ENCODE measurements at places on chromosomes 6 and 20.
A peak's percentile ranks its signal among the peaks of the same experiment; 100 is the strongest.

- no peak for DNase-seq
Measured at GRCh38 chr6:44116641-44117382, 10.4 kb downstream of the MRPL14 start.

- peak; percentile 6 for DNase-seq
Measured at GRCh38 chr6:5175635-5176034, 85.1 kb downstream of the LYRM4 start.

GRCh38 chr6:149904661-149905370 is 6.9 kb upstream of the RAET1E start:
- no peak for DNase-seq

- DNase-seq, result no peak
Measured at GRCh38 chr6:116369964-116370759, 585 bp upstream of the DSE start.

- no peak for DNase-seq
Measured at GRCh38 chr6:73739096-73739495, 43.1 kb downstream of the CD109 start.

GRCh38 chr20:61030130-61030529 is 221.9 kb upstream of the CDH4 start:
- DNase-seq, result no peak

DNA sequence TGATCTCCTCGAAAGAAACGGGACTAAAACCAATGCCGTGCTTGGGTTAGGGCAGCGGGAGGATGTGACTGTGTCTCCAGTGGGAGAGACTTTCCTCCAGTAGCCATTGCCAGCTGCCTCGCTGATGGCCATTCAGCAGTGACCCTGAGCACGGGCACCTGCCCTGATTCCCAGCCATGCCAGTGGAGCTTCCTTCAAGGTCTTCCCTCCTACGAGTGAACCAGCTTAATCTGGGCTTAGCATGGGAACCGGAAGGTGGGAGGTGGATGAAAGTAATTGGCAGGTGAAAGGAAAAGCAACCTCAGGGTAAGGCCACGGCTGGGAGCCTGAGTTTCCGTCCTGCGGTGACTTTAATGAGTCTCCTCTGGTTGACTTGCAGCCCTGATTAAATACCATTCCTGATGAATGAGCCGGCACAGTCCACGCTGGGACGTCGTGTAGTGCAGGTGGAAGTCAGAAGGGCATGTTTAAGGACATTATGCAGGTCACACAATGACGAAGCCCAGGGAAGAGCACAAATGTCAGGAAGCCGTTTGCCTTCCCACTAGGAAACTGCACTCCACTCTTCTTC is 813.5 kb downstream of the QKI start:
- DNase-seq, result no peak

DNA sequence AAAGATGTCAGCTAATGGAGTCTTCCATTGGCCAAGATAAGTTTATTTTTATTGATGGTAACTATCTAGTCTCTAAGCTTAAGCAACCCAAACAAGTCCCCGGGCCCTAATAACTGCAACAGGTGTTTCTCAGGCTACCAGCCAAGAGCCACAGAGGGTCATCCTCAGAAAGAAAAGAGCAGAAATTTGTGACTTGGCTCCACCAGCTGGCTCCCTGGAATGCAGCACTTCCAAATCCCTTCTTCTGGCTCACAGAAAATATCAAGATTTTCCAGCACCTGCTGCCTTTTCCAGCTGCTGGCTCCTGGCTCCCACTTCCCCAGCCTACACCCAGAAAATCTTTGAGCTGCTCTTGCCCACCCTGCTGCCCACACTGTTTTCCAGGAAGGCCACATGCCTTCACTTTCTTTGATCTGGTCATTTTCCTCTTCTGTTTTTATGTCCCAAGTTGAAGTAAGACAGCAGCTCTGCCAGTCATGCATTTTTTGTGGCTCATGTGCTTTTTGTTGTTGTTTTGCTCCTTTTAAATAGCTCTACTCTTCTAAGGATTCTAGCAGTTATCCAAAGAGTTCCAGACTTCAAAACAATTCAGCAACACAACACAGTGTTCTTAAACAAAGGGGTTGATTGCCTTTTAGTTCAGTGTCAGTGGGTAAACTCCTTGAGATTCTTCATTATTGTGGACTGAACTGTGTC is 151.0 kb upstream of the SMLR1 start:
- DNase-seq, result no peak

GRCh38 chr6:69719602-69720193 is 77.1 kb downstream of the LMBRD1 start:
- no peak for DNase-seq

- no peak for DNase-seq
Measured at GRCh38 chr6:132819405-132820161, 5.2 kb downstream of the RPS12 start.

DNA sequence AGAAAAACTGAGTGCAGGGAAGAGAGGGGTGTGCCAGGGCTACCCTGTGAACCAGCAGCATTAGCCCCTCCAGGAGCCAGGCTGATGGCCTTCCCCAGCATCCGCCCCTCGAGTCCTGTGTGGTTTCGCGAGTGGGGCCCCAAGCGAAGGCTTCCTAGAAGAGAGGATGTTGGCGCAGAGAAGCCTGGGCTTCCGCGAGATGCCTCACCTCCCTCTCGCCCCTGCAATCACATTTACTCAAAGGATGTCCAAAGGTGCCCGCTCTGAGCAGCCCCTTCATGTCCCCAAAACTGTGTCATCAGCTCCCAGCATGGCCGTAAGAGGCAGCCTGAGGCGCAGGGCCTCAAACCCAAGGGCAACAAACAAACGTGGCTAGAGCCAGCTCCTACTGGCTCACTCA is 111.7 kb downstream of the PREX1 start:
- peak; percentile 72 for DNase-seq

DNA sequence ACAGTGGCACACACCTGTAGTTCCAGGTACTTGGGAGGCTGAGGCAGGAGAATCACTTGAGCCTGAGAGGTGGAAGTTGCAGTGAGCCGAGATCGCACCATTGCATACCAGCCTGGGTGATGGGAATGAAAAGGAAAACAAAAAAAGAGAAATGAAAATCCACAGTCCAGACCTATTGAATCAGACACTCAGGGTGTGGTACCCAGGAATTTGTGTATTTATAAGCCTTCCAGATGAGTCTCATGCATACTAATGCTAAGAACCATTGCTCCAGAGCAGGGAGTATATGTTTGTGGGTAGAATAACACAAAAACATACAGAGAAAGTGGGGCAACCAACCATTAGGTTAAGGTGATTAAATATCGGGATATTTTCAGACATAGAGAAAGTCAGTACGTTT is 36.1 kb upstream of the PLCB4 start:
- DNase-seq, result no peak

GRCh38 chr20:38083338-38084048 is 49.9 kb downstream of the RPRD1B start:
- DNase-seq, result no peak

- DNase-seq, result no peak
Measured at GRCh38 chr6:41970436-41970846, 28.8 kb upstream of the CCND3 start.

DNA sequence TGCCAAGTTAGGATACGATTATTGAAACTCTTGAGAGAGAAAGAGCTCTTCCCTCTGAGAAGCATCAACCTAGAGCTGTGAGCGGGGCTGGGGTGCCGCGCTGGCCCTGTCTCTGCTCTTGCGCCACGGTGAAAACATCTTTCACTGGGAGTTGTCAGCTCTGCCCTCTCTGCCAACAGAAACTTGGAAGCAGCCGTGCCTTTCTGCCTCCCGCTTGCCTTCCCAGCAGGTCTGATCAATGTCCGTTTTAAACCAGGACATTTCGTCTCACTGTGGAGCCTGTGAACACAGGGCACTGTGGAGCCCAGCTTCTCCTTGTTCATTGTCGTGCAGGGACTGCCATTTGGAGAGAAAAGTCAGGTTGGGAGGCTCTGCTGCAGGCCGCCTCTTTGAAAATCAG is 249.2 kb upstream of the PMEPA1 start:
- no peak for DNase-seq

GRCh38 chr6:96522465-96523009 is 931 bp downstream of the UFL1 start:
- peak; percentile 5 for DNase-seq

DNA sequence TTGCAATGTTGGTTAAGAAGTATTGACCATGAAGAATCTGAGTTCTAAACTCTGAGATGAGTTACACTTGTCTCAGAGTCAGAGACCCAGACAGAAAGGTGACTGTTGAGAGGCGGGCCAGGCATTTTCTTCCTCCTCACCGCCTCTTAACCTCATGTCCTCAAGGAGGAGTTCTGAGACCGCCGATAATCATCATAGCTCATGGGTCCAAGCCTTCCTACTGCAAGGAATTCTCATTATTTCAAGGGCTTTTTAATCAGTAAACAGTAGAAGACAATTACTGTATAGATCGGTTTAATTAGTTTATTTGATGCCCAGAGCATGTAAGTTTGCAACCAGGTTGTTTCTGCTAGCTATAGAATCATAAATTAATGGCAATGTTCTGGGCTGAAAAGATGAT is 382.4 kb upstream of the MMS22L start:
- no peak for DNase-seq

- DNase-seq, result no peak
Measured at GRCh38 chr20:53930651-53931504, 139.5 kb downstream of the BCAS1 start.

GRCh38 chr6:34484899-34485298 is 19.0 kb downstream of the PACSIN1 start:
- peak; percentile 83 for DNase-seq

- DNase-seq, result no peak
Measured at GRCh38 chr20:61804752-61805295, 260.9 kb downstream of the TAF4 start.

- DNase-seq, result no peak
Measured at GRCh38 chr6:154593122-154593521, 82.6 kb upstream of the CNKSR3 start.

GRCh38 chr20:63739130-63740069 is at the start of gene SLC2A4RG:
SLC2A4RG (plus strand) TSS chr20:63739776; CDS start chr20:63739913, 137 bp downstream.
- peak; percentile 59 for DNase-seq

DNA sequence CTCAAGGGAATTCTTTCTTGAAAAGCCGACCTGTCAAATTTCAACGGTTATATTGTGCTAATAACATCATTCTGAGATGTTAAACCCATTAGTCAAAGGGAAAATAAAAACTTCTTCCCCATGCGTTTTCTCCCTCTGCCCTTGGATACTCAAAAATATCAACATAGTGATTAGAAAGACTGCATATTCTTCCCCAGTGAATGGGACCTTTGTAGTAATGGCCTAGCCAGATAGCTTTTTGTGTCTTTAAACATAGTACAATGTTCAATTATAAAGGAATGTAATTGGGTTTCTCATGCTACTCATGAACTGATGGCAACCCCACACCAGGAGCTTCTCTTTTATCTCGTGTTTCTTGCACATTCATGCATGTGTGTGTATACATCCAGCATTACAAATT is 69.4 kb downstream of the PHACTR1 start:
- no peak for DNase-seq

- DNase-seq, result no peak
Measured at GRCh38 chr6:133895573-133896343, 6.8 kb downstream of the TCF21 start.

DNA sequence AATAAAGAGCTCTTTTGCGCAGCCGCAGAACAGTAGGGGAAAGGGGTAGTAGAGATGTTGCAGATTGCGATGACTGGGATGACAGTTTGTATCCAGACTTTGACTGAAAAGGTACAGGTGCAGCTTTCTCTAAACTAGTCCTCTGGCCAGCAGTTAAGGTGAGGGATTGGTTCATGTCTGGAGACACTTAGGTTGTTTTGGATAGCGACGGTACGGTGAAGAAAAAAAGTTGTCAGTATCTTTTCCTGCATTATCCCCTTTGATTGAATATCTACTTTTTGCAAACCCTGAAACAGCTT is 537 bp downstream of the PRR3 start:
- no peak for DNase-seq

- no peak for DNase-seq
Measured at GRCh38 chr20:63055575-63056235, 48.9 kb upstream of the BHLHE23 start.

- peak; percentile 33 for DNase-seq
Measured at GRCh38 chr20:57433657-57434389, 42.6 kb downstream of the RBM38 start.

GRCh38 chr20:59992526-59993084 is 34.4 kb downstream of the CDH26 start:
- DNase-seq, result no peak

GRCh38 chr6:67759001-67759400 is 876.1 kb upstream of the ADGRB3 start:
- no peak for DNase-seq

GRCh38 chr6:34284563-34285447 is 36.0 kb upstream of the SMIM29 start:
- DNase-seq, result no peak

- no peak for DNase-seq
Measured at GRCh38 chr6:147867433-147868226, 359.1 kb downstream of the SAMD5 start.

GRCh38 chr20:62982124-62983075 is 24.4 kb downstream of the BHLHE23 start:
- no peak for DNase-seq

- no peak for DNase-seq
Measured at GRCh38 chr6:146913842-146914488, 290.3 kb upstream of the STXBP5 start.

GRCh38 chr6:9848094-9848493 is 566.8 kb downstream of the TFAP2A start:
- DNase-seq, result no peak

DNA sequence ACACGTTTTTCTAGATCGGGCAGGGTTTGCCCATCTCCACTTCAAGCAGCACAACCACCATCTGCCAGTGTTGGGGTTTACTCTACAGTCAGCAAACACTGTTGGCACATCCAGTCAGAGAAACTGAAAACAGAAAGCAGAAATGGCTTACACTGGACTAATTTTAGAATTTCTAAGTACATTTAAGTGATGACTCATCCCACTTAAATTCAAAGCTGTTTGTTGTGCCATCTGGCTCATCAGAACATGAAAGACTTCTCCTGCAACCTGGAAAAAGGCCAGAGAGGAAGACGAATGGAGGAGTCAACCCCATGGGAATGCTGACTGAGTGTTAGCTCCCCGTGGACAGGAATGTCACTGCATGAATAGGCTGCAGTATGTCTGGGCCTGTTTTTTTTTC is 21.8 kb downstream of the FAM209B start:
- DNase-seq, result no peak

GRCh38 chr6:167676666-167677421 is 149.9 kb upstream of the AFDN start:
- DNase-seq, result no peak

Data from activated gamma-delta T cell treated with Interleukin-2 at 50 U/mL for 16 hours (primary cell).